ENCODE measurements at places on chromosomes 7 and 10.

DNA sequence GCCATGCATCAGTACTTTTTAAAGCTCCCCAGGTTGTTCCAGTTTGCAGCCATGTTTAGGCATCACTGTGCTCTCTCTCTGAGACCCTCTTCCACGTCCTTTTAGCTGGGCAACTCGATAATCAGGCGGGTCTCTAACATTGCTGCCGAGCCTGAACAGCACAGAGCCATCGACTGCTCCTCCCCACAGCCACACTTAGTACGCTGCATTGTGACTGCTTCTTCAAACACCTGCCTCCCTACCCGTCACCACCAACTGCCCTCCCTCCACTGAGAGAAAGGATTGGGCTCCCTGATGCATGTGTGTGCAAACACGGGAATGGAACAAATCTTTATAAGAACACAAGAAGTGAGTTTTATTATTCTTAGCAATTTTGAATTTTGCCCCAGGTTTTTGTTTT is 11.4 kb upstream of the TACR2 start:
- DNase-seq, result no peak

DNA sequence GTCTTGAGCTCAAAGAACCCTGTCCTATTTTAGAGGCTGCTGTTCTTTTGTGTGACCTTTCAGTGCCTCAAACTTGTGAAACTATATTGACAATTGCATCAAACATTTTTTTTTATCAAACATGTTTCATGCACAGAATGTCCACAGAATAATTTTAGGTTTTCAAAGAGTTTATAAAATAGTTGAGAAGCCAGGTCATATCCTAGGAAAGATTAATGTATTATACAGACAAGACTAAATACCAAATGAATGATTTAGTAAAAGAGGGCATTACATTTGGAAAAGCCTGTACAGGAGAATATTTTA is 67.0 kb downstream of the CDK6 start:
- DNase-seq, result no peak

DNA sequence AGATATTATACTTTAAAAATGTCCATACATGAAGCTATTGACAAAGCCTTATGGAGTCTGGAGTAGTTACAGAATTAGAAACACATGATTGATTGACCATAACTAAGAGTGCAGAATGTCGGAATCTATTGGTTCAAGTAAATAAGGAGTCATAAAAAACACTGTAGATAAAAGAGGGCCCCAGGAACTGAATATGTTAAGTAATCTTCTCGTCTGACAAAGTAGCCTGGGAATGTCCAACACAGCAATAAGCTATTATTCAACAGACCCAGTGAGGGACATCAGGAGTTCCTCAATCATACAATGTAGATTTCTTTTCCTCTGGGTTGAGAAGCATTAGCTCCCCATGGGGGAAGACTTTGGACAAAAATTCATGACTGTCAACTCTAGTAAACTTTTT is 782.0 kb downstream of the SUGCT start:
- no peak for DNase-seq

GRCh38 chr10:127910464-127910770 is 3.5 kb downstream of the PTPRE start:
- DNase-seq, result no peak

DNA sequence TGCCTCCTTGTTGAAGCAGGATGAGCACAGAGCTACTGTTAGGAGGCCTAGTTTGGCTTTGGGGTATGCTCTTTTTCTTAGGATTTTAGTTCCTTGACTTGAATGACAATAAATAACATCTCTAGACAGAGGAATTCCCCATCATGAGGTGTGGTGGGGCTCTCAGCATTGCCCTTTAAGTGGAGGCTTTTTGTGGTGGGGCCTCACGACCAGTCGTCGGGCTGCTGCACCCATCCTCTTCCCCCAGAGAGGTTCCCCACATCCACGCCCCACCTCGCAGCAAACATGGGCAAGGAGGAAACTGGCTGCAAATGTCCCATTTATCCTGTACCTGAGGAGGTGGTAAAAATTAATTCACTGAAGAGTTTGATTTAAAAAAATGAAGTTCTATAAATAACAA is 36.1 kb upstream of the TARP start:
- DNase-seq, result no peak

GRCh38 chr7:157389951-157390730 is 53.3 kb downstream of the DNAJB6 start:
- DNase-seq, result peak; percentile 76

DNA sequence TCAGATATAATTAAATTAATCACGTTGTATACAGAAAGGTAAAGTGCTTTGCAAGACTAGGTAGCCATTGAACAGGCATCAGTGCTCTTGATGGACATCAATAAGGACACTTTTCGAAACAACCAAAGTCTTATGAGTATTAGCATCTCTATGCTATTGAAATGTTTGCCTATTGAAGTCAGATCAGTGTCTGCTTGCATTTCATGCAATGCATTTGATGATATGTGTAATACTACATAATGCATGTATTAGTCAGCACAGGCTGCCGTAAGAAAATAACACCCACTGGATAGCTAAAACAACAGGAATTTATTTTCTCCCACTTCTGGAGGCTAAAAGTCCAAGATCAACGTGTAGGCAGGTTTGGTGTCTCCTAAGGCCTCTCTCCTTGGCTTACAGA is 209.3 kb upstream of the PLXDC2 start:
- no peak for DNase-seq

GRCh38 chr7:15989194-15989593 is 302.7 kb upstream of the MEOX2 start:
- DNase-seq, result no peak

DNA sequence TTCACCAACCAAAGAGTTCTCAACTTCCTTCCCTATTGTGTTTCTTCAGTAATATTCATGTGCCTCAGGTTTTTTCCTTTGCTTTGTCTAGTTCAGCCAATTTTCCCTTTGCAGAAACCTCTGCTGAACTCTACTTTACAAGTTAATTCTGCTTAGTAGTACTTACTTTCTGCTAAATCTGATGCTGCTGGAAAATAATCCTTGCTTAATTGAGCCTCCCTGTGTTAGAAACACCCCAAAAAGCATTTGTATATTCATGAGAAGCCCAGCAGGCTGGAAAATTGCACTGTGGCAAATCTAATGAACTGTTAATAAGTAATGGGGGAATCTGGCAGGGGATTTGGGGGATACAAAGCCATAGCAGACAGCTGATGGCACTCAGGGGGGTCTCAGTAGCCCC is 78.5 kb downstream of the CDCA7L start:
- DNase-seq, result no peak

DNA sequence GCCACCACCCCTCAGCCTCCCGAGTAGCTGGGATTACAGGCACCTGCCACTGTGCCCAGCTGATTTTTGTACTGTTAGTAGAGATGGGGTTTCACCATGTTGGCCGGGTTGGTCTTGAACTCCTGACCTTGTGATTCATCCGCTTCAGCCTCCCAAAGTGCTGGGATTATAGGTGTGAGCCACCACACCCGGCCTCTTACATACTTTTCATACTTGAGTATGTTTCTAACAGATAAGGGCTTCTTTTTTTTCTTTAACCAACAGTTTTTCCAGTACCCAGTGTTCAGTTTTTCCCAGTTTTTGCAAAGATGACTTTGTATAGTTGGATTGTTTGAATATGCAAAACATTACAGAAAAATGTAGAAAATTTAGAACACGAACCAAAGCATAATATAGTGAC is 7.7 kb downstream of the EIF4H start:
- no peak for DNase-seq

GRCh38 chr10:120613180-120613579 is 156.2 kb downstream of the PLPP4 start:
- DNase-seq, result no peak

DNA sequence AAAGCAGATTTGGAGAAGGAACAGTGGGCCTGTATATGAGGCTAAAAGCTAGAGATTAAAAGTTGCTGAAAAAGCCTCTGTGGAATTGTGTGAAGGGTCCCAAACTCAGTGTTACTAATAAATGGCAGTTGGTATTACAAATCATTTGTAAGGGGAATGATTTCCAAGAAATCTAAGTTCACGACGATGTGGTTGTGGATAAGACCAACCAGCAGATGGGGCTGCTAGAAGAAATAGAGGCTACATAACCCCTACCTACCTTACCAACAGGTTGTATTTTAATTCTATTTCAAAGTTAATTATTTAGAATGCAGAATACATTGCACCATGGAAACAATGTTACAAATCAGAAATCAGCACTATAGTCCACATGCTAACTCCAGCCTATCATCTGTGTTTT is 377.1 kb downstream of the HPSE2 start:
- peak; percentile 39 for DNase-seq

- no peak for DNase-seq
These were observed 83.2 kb upstream of the GPR22 start for GRCh38 chr7:107386548-107387102.

DNA sequence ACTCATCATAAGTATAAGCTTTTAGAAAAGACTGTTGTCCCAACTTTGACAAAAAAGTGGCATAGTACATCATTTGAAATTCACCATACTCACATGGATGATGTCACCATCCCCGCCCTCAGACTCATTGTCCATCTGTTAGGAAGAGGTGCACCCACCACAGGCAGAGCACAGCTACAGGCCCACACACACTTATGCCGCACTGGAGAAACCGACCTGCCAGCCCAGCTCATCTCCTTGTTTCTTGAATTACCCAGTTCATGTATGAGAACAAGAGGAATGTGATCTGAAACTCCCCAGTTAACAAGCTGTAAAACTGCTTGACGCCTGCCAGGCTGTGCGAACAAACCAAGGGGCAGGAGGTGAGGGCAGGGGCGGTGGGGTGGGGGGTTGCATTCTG is 312.0 kb downstream of the DPP6 start:
- no peak for DNase-seq

- no peak for DNase-seq
These were observed 105.8 kb downstream of the BMPER start for GRCh38 chr7:34011017-34011695.

DNA sequence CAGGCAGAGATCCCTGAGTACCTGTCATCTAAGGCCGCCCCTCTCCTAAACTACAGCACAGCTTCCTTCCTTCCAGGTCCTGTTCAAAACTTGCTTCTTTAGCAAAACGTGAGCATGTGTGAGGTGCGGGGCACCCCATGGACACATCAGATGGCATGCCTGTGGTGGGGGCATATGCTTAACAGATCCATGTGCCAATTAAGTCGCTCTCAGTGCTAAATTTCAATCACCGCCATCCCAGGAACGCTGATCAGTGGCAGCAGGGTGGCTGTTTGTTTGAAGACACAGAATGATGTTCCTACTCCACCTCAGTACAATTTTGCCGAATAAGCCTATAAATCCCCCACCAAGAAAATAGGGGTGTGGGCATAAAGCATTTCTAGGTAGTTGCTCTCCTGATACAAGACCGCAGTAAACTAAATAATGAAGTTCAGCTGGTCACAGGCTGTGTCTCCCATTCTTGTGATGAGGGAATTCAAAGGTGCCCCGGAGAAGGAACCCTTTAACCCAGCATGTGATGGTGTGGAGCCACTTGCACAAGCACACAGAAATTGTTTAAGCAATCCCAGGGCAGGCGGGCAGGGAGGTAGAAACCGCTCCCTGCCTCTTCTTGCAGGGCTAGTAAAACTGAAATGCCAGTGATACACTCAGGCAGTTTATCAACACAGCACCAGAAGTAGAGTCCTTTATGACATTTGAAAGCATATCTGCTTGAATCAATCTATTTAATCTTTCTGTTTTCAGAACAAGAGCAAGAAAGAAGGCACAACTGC is 205.7 kb downstream of the SORCS1 start:
- no peak for DNase-seq

- no peak for DNase-seq
These were observed 14.4 kb upstream of the DPYSL4 start for GRCh38 chr10:132172091-132173066.

DNA sequence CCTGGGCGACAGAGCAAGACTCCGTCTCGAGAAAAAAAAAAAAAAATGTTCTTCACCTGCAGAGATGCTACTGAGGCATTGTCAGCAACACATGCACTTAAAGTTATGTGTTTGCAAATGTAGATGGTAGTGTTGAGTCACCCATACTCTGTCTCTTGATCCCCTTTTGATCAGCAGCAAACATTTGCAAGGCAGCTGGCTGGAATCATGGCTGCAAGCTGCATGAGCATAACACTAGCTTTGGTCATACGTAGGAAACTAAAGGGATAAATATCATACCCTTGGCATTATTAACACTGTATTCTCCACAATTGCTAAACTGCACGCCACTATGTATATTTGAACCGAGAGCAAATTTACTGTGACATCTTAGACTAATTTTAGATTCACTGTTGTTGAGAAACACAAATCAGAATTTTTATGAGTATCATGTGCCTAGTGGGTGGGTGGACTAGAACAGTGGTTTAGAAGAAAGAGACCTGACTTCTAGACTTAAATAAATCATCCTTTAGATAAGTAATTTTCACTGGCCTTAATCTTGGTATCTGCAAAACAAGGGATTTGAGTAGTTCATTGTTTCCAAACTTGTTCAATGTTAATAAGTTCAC is 229.3 kb upstream of the MEOX2 start:
- DNase-seq, result no peak

- no peak for DNase-seq
These were observed 194.4 kb upstream of the RNF32 start for GRCh38 chr7:156445997-156446761.

GRCh38 chr7:156463280-156463679 is 177.3 kb upstream of the RNF32 start:
- DNase-seq, result no peak

- no peak for DNase-seq
These were observed 105.2 kb upstream of the NOBOX start for GRCh38 chr7:144508702-144509101.

DNA sequence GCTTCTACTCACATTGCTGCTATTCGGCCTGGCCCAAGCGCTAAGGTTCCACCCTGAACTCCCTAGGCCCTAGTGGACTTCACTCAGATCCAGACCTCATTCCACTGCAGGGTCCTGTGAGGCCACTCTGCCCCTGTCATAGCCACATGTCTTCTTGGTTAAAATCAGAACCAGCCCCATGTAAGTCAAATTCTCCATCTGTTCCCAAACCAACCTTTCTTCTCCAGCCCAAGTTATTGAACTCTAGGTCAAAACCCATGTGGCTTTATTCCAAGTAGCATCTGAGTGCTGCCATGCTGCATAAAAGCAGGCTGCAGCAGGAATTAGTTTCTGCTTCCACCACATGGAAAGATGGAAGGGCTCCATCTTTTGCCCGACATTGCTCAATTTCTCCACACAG is 281.2 kb downstream of the SNX13 start:
- no peak for DNase-seq

- no peak for DNase-seq
These were observed 186.6 kb downstream of the RAB11FIP2 start for GRCh38 chr10:117860135-117860534.

DNA sequence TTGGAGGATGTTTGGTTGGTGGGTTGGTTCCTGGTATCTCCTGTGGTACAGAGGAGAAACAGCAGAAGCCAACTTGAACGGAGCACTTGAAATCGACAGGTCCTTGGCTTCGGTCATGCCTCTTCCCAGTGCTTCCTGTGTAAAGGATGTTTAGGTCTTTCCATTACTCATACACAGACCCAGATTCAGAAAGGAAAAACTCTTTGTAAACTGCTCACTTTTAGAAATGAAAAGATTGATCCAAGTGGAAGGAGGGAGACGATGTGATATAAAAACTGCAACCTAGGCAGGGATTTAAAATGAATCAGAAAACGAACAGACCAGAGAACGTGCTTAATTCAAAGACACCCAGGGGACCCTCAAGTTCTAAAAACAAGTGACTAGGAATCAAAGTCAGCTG is 338.4 kb downstream of the GALNT17 start:
- DNase-seq, result no peak

Measured in hematopoietic multipotent progenitor cell treated with erythropoietin and hydrocortisone succinate and interleukin-3 and kit ligand, for 6 days (in vitro differentiated cells).